Activated CD8-positive, alpha-beta memory T cell treated with anti-CD3 and anti-CD28 coated beads for 4 hours (primary cell): ENCODE measurements at places on chromosomes 11 and 22.

GRCh38 chr11:119726585-119727522 is 2.1 kb downstream of the NECTIN1 start:
- DNase-seq = no peak

DNA sequence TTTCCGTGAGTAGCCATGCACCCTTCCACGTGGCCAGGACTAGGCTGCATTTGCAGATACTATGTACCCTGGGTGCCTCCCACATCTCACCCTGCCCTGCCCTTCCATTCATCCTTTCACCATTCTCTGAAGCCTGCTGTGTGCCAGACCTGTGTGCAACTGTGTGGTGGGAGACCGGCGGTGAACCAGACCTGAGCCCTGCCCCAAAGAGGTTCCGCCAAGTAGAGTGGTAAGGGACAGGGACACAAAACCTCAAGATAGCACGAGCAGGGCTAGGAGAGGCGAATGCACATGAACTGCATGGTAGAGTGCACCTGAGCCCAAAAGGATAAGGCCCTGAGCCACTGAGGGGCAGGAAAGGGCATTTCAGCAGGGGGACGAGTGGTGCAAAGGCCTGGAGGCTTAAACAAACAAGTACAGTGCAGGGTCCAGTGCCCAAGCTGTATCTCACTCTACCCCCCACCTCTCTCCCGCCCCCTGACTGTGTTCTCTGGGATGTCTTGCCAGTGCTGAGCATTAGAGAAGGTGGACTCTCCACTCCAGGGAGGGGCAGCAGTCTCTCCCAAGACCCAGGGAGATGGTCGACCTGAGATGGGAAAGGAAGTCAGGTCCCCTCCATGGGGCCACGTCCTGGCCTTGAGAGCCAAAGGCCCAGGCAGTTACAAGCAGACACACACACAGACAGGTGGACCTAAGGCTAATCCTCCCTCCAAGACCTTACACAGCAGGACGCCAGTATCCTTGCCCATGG is 14.1 kb upstream of the ARAP1 start:
- DNase-seq = no peak

DNA sequence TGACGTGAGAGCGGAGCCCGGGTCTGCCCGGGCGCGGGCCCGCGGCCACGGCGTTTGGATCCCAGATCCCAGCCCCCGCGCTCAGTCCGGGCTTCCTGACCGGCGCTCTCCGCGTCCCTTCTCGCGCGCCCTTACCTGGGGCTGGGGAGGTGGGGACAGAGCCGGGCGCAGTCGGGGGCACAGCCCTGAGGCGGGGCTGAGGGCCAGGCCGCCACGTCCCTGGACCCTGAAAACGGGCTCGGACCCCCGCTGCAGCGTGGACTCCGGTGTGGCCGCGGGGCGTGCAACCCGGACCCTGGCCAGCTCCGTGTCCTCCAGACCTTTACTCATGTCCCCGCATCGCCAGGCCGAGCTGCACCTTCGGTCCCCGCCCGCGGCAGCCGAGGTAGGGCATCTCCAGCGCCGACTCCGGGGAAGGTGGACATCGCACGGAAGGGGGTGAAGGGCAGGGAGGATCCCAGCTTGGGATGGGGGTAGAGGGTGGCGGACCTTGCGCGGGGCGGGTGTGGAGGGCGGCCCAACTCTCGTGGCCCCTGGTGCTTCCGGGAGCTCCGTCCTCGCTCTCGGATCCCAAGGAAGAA is 9.9 kb upstream of the AIFM3 start:
- no peak for DNase-seq

- no peak for DNase-seq
Observed at GRCh38 chr11:7573558-7574296, 59.9 kb downstream of the PPFIBP2 start.

DNA sequence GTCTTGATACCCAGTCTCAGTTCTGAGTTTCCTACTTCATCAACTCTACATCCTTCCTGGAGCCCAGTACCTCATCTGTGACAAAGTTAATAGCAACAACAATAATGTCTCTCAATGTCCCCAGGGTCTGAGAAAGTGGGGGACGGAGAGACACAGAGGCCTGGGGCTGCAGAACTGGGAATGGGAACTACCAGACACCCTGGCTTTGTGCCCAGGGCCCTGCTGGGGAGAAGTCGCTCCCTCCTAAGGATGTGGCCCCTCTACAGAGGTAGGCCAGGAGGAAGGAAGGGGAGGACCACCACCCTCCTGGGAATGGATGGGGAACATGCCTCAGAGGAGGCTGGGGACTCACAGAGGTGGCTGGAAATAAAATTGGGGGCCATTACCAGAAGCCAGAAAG is 5.5 kb downstream of the PRG3 start:
- DNase-seq = no peak

GRCh38 chr11:47437746-47438418 is 11.1 kb downstream of the RAPSN start:
- DNase-seq = no peak

DNA sequence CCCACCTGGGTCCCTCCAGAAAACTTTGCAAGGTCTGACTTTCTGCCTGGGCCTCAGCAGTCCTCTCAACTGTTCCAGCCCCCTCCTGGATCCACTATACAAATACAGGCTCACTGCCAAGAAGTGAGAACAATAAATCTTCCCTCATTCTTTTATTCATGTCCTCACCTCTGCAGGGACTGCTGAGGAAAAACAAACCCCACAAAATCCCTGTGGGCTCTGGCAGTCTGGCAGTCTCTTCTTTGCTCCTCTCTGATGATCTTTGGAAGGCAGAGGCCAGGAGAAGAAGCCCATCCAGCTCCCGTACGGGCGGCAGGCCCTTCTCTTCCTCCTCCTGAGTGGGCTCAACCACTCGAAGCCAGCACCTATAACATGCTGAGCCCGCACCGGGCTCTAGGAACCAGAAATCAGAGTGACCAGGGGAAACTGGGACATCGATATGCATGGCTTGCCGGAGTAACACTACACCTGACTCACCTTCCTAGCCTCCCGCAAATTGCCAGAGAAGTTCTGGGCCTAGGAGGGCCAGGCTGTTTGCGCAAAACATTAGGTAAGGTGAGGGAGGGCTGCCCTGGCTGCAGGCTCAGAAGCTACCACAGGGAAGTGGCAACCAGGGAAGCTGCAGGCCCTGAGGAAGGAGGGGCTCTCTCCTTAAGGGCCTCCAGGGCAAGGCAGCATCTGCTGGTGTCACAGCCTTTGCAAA is 24.2 kb downstream of the TMPRSS5 start:
- no peak for DNase-seq

DNA sequence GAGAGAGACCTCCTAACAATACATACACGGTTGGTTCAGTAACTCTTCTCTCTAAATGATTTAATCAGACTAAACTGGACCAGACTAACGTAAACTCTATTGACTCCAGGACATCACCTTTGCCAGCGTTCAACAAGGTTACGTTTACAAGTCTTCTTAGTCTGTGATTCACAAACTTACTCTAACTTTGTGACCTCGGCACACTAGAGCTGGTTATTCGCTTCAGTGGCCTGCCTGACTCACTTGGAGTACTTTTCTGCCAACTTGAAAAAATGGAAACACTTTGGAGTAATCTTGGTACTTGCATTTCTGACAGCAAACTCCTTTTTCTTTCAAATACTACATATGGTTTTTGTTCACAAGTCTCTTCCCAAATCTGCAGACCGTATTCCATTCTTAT is 26.2 kb downstream of the MTMR2 start:
- no peak for DNase-seq

DNA sequence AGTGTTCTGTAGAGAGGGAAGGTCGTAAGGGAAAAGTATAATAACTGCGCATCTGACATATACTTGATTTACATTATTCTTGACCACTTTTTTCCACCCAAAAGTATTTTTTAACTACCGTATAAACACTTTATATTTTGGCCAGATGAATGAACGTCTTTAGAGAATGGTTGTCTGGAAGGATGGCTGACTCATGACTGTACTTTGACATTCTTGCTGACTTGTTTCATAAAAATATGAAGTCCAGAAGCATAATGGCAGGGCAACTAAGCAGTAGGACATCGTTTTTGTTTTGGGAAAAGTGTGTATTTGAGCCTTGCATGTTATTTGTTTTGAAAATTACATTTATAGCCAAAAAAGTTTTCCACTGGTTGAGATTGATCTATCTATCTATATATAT is 110.0 kb downstream of the OSBP2 start:
- DNase-seq = no peak

GRCh38 chr11:36305047-36305446 is 9.0 kb downstream of the PRR5L start:
- DNase-seq = no peak

- no peak for DNase-seq
Observed at GRCh38 chr11:114377612-114378267, 22.6 kb downstream of the C11orf71 start.

GRCh38 chr22:46424496-46424895 is 89.0 kb downstream of the TRMU start:
- DNase-seq = no peak
